ENCODE measurements at places on chromosomes 13 and 19. TPM values are rescaled to one million over a fixed set of nuclear protein-coding genes. Genes with fewer than 3 reads are reported as not detected.

The CPAMD8 gene
- total RNA-seq: 53.4 TPM

DNA sequence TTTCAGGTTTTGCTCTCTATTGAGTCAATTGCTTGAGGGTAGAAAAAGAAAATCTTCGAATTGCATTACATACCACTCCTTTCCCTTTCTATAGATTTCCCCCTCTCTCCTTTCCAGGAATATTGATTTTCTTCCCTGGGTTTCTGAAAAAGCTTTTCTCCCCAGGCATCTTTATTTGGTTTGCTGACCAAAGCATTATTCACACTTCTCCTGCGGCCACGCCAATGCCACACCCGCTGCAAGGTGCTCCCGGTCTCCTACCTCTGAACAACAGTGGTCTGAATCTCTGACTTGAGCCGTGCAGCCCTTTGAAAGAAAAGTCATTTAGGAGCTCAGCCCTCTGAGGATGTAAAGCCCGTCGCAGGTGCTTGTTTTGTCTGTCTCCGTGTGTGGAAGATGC lies 350.9 kb upstream of the TMTC4 start:
- no peaks in the 10 kb centered on the region for H3K27me3 ChIP-seq
- no peak for DNase-seq
- no peak overlapping the region for H3K4me3 ChIP-seq
- no peak overlapping the region for H3K27ac ChIP-seq

- no peaks in the 10 kb centered on the region for H3K36me3 ChIP-seq
- H3K27ac ChIP-seq: no peak overlapping the region
- no peaks in the 10 kb centered on the region for H3K4me1 ChIP-seq
- peaks cover 33% of the 10 kb centered on the region for H3K27me3 ChIP-seq
- peak overlapping the region; percentile 25 for H3K4me3 ChIP-seq
- peak; percentile 88 for DNase-seq
These were observed 1.4 kb upstream of the ICAM1 start for GRCh38 chr19:10269333-10270179.

DNA sequence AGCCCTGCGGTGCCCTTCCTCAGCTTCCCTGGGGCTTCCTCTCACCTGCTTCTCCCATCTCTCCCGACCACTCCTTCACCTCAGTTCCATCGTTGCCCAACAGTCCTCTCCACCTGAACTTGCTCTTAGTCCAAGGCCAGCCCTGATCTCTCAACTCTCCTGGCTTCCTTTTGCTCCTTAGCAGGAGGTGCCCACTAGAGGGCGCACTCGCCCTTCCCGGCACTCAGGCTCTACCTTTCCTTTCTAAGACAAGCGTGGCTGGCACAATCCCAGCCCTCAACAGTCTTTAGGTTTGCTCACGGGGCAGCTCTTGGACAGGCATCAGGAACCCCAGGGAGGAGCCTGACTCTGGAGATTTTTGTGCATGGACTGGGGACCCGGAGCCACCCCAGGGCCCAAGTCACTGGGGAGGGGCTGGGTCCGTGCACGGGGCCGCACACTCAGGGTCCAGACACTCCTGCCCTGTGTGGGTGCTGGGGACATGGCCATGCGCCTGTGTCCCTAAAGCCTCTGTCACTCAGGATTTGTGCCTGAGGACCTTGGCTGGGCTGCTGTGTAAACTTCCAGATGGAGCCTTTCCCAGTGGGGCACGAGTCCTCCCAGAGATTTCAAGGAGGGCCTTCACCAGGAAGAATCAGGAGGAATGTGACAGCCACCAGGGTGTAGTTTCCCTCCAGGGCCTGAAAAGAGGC lies 12.1 kb upstream of the CEACAM8 start:
- H3K27me3 ChIP-seq: no peaks in the 10 kb centered on the region
- DNase-seq: peak; percentile 18
- H3K4me1 ChIP-seq: no peaks in the 10 kb centered on the region
- H3K36me3 ChIP-seq: no peaks in the 10 kb centered on the region

- no peak within 1 kb of the TSS for H3K4me3 ChIP-seq
- no peaks in the 10 kb centered on the region for H3K36me3 ChIP-seq
- H3K4me1 ChIP-seq: no peaks in the 10 kb centered on the region
- H3K27me3 ChIP-seq: no peaks in the 10 kb centered on the region
These were observed at the start of gene ACER1 for GRCh38 chr19:6333439-6333838. Gene ACER1, minus strand, starts transcription at chr19:6333612. Its CDS starts 61 bp downstream, at chr19:6333551.

DNA sequence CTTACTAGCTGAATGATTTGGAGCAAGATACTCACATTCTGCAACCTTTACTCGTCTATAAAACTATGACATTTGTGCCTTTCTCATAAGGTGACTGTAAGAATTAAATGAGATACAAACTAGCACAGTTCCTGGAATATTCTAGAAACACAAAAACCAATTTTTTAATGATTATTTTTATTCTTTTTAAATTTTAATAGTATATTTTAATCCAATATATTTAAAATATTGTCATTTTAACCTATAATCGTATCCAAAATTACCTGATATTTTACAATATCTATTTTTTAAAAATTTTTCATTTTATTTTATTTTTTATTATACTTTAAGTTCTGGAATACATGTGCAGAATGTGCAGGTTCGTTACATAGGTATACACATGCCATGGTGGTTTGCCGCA lies 238.1 kb downstream of the OLFM4 start:
- no peak overlapping the region for H3K4me3 ChIP-seq
- H3K36me3 ChIP-seq: no peaks in the 10 kb centered on the region
- H3K27me3 ChIP-seq: peaks cover 7% of the 10 kb centered on the region
- H3K27ac ChIP-seq: no peak overlapping the region
- no peak for DNase-seq

GRCh38 chr13:113152984-113153809 lies 5.3 kb upstream of the PROZ start:
- peaks cover 15% of the 10 kb centered on the region for H3K27me3 ChIP-seq
- H3K27ac ChIP-seq: peak overlapping the region; percentile 80
- peak overlapping the region; percentile 4 for H3K4me3 ChIP-seq
- DNase-seq: peak; percentile 71
- H3K4me1 ChIP-seq: peaks cover 14% of the 10 kb centered on the region

GRCh38 chr19:57075801-57076492 lies 43.8 kb upstream of the USP29 start:
- H3K27me3 ChIP-seq: no peaks in the 10 kb centered on the region
- no peak for DNase-seq
- H3K4me1 ChIP-seq: no peaks in the 10 kb centered on the region
- no peak overlapping the region for H3K4me3 ChIP-seq
- H3K36me3 ChIP-seq: no peaks in the 10 kb centered on the region

All from cardiac muscle cell (in vitro differentiated cells and primary cell).